OCI-M1 (cell line): ENCODE measurements at places on chromosomes 16 and 17.
A peak's percentile ranks its signal among the peaks of the same experiment; 100 is the strongest.

DNA sequence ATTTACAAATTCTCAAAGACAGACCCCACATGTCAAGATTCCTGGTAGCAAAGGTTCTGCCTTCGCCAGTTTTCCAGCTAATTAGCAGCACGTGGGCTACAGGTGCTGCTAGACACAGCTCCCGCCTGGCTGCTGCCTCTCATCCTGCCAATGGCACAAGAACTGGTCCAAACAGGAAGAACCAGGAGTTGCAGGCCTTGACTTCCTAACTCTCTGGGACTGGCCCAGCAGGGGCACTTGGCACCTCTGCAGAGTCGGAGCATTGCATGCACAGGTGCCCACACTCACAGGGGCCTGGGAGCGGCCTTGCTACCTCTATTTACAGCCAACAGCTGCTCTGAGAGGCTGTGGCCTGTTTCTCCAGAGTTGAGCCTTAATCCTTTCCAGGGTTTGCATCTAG lies 39.6 kb downstream of the TK2 start:
- DNase-seq: no peak

GRCh38 chr17:42751628-42752027 lies 6.8 kb upstream of the EZH1 start:
- peak; percentile 28 for DNase-seq

DNA sequence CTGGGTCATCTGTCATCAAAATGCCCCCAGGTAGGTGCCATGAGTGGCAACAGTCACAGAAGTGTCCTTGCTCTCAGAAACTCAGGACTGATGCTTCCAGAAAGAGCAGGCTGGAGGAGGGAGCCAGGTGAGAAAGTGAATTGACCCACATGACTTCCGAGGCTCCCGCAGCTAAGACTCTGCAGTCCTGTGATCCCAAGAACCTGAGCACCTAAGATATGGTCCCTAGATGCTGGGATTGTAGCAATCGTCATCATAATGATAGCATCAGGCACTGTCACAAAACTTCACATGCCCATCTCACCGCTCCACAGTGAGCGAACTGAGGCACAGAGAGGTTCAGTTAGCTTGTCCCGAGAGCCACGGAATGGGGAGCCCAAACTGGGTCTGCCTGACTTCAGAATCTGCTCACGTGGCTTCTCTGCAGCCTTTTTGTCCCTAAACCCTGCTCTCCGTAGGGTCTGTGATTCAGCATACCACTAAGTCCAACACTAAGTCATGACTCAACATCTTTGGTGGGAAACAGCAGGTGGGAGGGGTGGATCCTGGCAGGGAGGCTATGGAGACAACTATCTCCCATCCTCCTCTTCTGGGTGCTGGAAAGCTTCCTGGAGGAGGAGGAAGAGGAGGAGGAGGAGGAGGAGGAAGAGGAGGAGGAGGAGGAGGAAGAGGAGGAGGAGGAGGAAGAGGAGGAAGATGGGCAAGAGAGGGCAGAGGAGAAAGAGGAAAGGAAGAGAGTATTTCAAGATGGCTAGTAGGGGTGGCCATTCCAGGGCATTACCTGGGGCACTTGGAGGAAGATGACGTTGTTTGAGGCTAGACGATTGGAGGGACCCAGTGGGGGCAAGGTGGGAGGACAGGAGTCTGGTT lies 55.5 kb upstream of the DLX4 start:
- no peak for DNase-seq

DNA sequence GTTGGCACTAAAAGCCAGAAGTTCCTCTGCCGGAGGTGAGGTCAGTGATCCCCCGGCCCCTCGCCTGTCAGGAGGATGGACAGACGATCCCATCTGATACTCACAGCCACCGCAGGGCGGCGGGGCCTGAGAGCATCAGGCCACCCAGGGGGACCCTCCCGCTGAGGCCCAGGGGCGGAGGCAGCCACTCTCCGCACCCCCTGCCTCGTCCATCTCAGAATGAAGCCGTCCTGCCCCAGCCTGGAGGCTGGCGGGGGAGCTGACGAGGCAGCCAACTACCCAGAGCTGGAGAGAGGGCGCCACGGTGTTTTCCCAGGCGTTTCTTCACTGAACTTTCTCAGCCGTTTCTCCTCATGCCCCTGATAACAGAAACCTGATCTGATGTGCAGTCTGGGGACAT lies 22.6 kb downstream of the TPSD1 start:
- DNase-seq: peak; percentile 19

- peak; percentile 82 for DNase-seq
These were observed 22.9 kb downstream of the CDIP1 start for GRCh38 chr16:4515611-4516233.

- DNase-seq: no peak
These were observed 16.7 kb downstream of the C17orf100 start for GRCh38 chr17:6668219-6668618.

DNA sequence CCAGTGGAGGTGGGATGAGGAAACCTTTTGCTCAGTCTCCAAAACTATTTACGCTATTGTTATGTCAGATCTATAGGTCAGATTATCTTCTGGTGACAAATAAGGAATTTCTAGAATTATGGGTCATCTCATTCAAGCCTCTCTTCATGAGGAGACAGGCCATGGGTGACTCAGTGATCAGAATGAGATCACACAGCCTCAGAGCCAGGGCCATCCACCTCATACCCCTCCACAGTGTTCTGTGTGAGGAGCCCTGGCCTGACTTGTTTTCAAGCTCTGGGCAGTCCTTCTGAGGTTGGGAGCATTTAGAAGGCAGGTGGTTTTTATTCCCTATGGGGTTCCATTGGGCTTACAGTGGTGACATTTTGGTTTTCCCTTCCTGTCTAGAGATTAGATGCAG lies 26.5 kb downstream of the YPEL2 start:
- no peak for DNase-seq

GRCh38 chr17:67542219-67543114 lies 165.4 kb downstream of the PITPNC1 start:
- DNase-seq: no peak

DNA sequence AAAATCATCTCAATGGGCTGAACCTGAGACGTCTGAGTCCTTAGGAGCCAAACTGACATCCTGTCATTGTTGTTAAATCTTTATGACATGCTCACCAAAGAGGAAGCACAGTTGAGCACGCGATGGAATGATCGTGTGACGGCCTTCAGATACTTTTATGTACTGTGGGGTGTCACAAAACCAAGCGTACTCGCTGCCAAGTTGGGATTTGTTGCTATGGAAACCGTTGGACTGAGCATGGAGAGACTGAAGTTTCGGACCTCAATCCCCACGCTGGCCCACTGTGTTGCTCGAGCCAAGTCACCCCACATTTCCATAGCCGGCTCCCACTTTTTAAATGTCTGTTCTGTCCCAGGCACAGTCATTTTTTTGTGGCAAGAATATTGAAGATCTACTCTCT lies 222.8 kb upstream of the SDK2 start:
- DNase-seq: no peak

GRCh38 chr16:11946433-11946832 lies 4.6 kb upstream of the NPIPB2 start:
- DNase-seq: no peak

DNA sequence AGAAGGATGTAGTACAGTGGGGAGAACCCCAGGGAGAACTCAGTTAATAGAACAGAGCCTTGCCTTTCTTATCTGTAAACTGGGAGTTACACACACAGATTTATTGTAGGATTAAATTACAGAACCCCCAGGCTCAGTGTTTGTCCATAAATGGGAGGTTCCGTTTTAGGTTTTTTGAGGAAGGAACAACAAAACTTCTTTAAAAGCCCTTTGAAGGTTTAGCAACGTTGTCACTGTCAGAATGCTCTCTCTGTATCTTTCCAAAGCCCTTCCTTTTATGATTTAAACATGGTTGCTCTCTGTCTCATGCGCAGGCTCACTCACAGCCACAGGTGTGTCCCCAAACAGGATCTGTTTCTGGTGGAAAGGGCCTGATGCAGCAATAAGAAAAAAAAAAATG lies 9.4 kb upstream of the GNA13 start:
- peak; percentile 35 for DNase-seq

DNA sequence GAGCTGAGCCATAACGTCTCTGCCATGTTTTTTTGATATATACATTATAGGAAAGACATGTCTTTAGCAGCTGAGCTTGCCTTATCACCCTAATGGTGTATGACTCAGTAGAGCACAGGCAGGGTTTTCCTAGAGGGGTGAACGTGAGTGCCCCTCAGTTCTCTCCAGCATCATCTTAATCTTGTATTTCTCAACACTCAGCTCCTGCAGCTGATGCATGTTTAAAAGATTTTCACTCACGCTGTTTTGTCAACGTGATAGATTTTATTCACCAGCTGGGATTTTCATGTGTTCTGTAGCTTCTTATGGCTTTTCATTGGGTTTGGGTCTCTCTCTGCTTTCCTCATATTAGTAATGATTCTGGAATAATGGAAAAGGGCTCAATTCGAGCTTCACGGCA lies 186.0 kb upstream of the PMFBP1 start:
- DNase-seq: no peak
